Chondrocyte (in vitro differentiated cells): ENCODE measurements at places on chromosomes 6 and 20.

GRCh38 chr6:130107710-130108109, 89.3 kb downstream of the L3MBTL3 start:
- DNase-seq: no peak

DNA sequence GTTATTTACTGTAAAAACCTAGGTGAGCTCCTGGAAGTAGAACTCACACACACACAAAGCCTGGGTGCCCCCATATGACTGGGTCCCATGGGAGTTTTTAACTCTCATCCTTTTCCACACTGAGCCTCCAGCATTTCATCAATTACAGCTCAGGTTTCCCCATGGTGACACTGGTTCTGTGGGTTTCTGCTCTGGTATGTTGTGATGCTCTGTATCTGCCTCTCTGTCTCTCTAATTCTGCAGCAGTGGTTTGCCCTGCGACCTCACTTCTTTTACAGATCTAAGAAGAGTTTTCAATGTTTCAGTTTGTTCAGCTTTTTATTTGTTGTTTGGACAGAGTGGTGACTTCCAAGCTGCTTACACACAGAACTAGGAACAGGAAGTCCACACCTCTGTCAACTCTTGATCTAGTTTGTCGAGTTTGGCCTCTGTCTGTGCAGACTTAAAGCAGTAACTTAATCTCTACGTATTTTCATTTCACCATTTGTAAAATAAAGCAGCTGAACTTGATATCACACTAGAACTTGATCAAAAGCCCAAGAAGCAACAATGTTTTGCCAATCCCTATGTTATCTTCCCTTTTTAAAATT, 554.3 kb downstream of the EPHA7 start:
- no peak for DNase-seq

GRCh38 chr6:95866732-95867131, 149.0 kb upstream of the FUT9 start:
- no peak for DNase-seq

- no peak for DNase-seq
Observed at GRCh38 chr20:51420805-51421204, 121.7 kb downstream of the NFATC2 start.

GRCh38 chr6:54108271-54108670, 3.0 kb upstream of the MLIP start:
- no peak for DNase-seq

DNA sequence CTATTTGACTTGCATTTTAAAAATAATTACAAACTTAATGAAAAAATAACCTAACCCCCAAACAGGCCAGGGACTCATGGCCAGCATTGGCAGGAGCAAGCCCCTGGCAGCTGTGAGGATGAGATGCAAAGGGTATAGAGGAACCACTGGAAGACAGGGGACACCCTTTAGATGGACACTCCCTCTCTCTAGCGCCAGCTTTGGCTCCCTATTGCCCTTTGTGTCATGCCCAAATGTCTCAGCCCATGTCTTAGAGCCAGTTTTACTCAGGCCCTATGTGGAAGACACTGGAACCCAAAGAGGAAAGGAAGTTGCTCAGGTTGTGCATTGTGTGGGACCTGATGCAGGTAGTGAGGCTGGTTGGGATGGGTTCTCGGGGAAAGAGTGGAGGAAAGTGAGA, 34.9 kb upstream of the RSPO4 start:
- no peak for DNase-seq

DNA sequence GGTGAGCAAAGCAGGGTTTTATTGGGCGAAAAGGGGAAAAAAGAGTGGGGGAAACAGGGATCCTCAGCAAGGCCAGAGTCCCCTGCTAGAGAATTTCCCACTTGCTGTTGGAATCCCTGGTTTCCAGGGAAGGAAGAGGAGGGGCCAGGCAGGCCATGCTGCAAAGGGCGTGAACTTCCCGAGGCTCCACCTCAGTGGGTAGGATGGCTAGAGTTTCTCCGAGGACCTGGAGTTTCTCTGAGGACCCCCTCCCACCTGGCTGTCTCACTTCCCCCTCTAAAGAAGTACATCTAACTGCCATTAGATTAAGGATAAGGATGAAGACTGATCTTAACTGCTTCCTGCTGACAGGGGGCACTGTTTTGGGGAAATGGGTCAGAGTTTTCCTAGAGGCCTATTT, 1239.3 kb upstream of the GJE1 start:
- DNase-seq: no peak

DNA sequence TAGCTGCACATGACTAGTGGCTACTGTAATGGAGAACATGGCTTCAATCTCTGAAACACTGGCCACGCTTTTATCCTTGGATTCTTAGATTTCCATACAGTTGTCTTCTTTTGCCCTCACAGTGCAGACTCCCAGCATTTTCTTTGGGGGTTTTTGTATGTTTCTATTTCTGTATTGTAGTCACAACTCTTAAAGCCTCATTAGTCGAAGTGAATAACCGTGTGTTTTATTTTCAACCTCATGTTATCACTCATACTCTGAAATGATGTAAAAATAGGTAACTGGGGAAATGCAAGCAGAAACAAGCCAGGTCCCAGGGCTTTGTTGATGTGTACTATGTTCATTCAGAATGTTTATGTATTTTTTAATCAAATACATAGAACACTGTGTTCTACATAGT, 162.9 kb downstream of the JARID2 start:
- DNase-seq: no peak

GRCh38 chr20:50368813-50369224, 141.4 kb upstream of the PTPN1 start:
- no peak for DNase-seq

DNA sequence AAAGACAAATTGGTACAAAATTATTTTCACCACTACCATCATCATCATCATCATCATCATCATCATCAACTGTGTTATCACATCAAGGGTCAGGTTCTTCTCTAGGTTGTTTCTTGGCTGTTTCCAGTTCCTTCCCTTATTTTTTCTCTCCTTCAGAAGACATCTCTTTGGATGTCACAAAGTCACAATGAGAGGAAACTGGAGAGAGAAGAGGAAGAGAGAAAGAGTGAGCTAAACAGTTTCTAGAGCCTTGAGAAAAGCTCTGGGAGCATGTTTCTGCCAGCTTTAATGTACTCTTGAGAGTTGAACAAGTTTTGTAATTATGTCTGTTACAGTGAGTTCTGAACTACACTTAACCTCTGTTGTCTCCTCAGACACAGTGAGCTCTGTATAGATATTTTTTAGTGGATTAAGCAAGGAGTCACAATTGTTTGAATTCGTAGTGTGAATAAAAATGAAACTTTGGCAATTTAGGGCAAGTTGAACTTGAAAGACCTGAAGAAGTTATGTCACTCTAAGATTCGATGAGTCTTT, 123.0 kb upstream of the AKIRIN2 start:
- no peak for DNase-seq

DNA sequence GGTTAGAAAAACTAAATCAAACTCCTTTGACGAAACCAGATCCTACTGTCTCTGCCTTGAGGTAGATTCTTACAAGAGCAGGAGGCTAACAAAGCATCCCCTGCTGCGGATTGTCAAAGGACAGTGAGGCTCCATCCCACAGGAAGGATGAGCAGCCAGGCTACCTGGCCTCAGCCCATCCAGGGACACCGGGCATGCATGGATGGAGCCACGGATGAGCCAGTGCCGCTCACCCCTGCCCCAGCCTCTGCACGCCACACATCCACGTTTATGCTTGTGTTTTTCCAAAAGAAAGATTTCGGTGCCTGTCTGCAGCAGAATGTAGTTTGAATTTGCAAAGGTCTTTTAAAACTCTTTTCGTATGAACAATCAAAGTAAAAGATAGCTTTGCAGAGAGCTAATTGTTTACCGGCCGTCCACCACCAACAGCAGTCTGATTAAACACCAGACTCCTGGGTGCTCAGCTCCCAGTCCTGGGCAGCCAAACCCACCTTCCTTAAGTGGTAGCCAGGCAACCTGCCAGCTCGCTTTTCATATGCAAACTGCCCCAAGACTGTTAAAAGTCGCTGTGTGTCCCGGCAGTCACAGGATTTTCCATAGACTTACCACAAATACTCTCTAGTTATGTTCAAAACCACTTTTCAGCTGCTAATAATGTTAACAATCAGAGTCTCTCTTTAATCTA, 999 bp downstream of the THBS2 start:
- DNase-seq: no peak
